ENCODE measurements at places on chromosomes 13 and 19.

GRCh38 chr13:20418953-20419352 is 106.7 kb downstream of the CRYL1 start:
- no peak for DNase-seq

- DNase-seq, result peak; percentile 17
These were observed 181.6 kb downstream of the KLF12 start for GRCh38 chr13:73952648-73953047.

DNA sequence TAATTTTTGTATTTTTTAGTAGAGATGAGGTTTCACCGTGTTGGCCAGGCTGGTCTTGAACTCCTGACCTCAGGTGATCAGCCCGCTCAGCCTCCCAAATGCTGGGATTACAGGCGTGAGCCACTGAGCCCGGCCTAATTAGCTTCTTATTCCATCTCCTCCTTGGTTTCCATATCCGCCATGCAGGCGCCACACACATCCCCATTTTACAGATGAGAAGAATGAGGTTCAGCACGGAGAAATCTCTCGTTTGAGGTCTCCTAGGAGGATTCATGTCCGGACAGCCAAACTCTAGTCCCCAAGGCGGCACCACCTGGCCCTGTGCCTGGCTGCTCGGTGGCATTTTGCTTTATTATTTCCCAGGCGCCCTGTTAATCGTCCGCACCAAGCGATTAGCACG is 46.2 kb upstream of the PTPRS start:
- DNase-seq, result no peak

DNA sequence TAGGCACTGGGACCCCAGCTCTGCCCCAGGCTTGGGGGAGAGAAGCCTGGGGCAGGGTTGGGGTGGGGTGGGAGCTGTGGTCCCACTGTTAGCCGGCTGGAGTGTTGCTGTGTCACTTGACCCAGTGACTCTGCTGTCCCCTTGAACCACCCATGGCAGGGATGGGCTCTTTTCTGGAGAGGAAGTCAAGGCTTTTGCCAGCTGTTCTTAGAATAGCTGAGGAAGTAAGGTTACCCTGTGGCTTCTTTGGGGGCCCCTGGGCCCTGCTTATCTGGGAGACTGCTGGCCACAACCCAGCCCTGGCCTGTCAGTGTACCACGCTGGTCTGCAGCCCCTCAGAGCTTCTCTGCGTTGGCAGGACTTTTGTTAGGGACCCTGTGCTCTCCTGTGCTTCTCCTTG is 9.1 kb downstream of the PNPLA6 start:
- no peak for DNase-seq

DNA sequence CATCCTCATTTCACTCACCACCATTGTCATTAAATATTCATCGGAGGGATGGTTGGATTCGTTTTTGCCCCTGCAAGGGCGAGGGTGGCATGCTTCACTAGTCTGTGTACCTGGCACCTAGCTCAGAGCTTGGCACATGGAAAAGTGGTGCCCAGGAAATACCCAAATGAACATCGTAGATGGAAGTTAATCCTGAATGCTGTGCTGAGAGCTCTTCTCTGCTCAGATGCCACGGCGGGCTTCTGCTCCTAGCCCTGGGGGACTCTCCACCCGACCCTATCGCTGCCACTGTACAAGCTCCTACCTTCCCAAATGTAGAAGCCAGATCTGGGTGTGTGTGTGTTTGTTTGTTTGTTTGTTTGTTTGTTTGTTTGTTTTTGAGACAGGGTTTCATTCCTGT is 113.0 kb upstream of the ZNF507 start:
- DNase-seq, result no peak
